ENCODE measurements at places on chromosomes 11 and 22. TPM values are rescaled to one million over a fixed set of nuclear protein-coding genes. Genes with fewer than 3 reads are reported as not detected.

GRCh38 chr22:42939941-42940653 is 74.9 kb downstream of the PACSIN2 start:
- H3K27ac ChIP-seq: no peak overlapping the region
- no peak overlapping the region for H3K4me3 ChIP-seq
- peaks cover 6% of the 10 kb centered on the region for H3K36me3 ChIP-seq
- peaks cover 21% of the 10 kb centered on the region for H3K4me1 ChIP-seq
- no peak for DNase-seq
- H3K27me3 ChIP-seq: no peaks in the 10 kb centered on the region

GRCh38 chr11:71268706-71269321 is 16.4 kb upstream of the SHANK2 start:
- H3K36me3 ChIP-seq: no peaks in the 10 kb centered on the region
- H3K27me3 ChIP-seq: no peaks in the 10 kb centered on the region
- DNase-seq: no peak
- no peak overlapping the region for H3K4me3 ChIP-seq
- no peaks in the 10 kb centered on the region for H3K4me1 ChIP-seq
- no peak overlapping the region for H3K27ac ChIP-seq

Gene CRYAB
- not detected for total RNA-seq

Gene FBLN1
- total RNA-seq: not detected

Gene CECR2
- not detected for total RNA-seq

Data from CD4-positive, alpha-beta T cell (primary cell).